ENCODE measurements at places on chromosomes 6 and 20.
A peak's percentile ranks its signal among the peaks of the same experiment; 100 is the strongest.

DNA sequence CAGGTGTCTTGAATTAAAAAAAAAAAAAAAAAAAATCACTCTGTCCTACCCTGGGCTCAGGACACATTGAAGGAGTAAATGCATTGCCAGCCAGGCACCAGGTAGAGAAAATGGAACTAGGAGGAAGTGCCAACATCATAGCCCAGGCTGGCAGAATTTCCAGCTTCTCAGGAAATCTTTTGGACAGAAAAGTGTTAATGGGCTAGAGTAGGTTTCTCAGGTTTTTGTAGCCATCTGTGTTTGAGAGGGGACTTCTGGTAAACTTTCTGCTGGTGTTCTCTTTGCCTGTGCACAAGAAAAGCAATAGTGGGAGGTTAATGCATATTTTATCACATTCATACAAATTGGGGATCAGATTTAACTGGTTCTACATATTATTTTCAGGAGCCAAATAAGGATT is 678.3 kb upstream of the NRSN1 start:
- DNase-seq = no peak

DNA sequence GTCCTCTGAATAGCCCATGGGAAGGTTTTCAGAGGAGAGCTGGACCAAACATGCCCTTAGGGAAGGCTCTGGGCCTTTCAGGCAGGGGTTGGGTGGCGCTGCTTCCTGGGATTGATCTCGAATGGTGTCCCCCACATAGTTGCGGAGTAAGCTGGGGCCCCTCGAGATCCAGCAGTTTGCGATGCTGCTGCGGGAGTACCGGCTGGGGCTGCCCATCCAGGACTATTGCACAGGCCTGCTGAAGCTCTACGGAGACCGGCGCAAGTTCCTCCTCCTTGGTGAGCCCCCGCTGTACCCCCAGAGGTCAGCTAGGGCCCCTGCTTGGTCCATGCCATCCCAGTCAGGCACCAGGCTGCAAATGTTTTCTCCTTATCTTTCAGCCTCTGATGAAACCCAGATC is 19.3 kb downstream of the CCM2L start:
- DNase-seq = no peak

GRCh38 chr6:57021086-57021720 is 25.3 kb upstream of the KIAA1586 start:
- DNase-seq = no peak

GRCh38 chr20:51398552-51398951 is 144.0 kb downstream of the NFATC2 start:
- no peak for DNase-seq

DNA sequence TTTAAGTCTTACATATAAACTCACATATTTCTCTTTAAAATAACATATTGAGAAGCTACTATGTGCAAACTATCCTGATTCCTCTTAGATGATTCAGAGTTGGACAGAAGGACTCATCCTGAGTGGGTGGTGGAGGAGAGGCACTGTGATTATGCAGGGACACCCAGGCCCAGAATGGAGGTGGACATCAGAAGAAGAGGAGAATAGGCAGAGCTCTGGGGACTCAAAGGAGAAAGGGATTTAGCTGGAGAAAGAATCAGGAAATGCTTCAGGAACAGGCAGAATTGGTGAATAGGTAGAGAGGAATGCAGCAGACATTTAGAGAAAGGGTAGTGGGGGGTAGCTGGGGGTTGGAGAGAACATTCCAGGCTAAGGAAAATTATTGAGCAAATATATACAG is 17.4 kb downstream of the RCAN2 start:
- no peak for DNase-seq

DNA sequence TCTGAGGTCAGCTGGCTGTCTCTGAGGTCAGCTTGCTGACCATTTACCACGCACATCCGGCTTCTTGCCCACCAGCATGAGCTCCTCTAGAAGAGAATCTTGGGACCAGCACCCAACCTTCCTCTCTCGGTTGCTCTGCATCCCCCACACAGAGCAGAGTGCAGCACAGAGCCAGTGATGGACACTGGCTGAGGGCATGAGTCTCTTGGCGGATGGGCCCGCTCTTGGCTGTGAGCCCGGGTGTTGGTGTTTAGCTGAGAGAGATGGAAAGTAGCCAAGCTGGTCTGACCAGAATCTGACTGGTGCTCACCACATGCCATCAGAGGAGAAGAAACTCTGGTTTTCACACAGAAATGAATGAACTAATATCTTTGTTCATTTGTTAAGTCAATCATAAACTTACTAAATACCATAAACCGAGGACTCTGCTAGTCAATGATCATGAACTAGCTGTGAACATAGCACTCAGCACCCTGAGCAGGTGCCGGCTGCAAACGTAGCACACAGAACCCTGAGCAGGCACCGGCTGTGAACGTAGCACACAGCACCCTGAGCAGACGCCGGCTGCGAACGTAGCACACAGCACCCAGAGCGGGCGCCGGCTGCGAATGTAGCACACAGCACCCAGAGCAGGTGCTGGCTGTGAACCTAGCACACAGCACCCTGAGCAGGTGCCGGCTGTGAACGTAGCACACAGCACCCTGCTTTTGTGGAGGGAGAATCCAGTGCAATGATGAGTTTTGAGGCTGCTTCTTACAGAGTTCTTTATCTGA is 10.4 kb upstream of the THBS2 start:
- DNase-seq = no peak

DNA sequence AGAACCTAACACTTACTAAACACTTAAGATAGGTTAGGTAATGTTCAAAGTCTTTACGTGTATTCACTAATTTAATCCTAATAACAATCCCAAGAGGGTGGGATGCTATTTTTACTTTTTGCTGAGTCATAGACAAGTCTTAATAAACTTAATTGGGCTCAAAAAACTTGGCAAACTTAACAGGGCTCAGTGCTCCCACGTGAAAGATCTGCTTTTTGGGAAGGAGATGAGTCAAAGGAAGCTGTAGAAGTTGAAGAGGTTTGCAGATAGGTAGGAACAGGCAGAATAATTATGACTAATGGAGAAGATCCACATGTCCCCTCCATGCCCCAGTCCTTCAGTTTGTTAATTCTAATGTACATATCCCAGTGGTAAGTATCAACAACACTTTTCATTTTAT is 44.5 kb upstream of the STMND1 start:
- no peak for DNase-seq

DNA sequence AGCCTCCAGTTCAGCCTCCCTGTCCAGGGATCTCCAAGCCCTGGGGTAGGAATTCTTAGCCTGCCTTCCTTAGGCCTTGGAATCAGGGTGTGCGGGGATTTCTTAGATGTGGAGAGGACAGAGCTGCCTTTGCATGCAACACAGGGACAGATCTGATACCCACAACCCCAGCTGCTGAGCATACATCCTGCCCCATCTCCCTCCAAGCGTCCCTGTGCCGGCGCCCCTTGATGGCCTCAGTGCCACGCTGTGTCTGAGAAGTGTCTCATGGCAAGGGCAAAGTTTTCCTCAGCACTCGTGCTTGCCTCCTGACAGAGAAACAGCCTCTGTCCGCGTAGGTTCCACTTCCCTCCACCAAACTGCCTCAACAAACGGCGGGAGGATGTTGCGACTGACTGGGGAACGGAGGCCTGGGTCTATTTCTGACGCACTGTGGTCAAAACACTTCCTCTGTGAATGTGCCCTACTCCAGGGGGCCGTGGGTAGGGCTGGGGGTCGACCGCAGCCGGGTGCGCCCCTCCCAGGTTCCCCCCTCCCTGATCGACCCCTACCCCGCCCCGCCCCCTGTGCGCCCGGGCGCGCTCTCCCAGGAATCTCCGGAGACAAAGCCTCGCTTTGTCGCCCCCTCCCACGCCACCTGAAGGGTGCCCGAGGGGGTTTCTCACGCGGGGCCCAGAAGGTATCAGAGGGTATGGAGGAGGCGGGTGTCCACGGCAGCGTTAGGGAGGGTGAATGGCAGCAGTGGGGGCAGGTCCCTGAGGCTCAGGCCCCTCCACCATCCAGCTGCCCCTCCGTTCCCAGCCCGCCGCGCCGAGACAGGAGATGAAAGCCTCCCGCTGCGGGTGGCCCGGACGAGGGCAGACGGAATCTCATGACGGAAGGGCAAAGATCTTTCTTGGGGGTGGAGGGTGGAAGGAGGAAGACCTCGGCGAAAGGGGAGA is 806 bp downstream of the MICAL1 start:
- peak; percentile 86 for DNase-seq

DNA sequence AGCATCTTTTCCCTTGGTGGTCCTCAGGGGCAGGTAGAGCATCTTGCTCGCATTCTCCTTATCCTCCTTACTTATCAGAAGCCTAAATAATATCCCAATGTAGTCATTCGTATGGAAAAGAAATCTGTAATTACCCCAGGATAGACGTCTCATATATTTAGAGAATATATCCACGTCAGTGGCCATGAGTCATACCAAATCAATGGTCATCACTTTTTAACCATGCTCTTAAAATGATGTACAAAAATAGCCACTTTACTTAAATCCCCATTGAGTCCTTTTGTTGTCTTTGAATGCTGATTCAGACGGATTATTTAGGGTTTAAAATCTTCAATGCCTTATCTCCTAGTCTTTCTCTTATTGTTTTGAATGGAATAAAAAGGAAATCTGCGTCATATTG is 231.7 kb upstream of the STXBP5 start:
- no peak for DNase-seq

GRCh38 chr20:46752728-46753127 is 43.3 kb downstream of the SLC2A10 start:
- DNase-seq = peak; percentile 7

GRCh38 chr6:111957623-111958315 is 84.5 kb upstream of the FYN start:
- DNase-seq = no peak

GRCh38 chr6:17415321-17415720 is 21.9 kb downstream of the CAP2 start:
- no peak for DNase-seq

DNA sequence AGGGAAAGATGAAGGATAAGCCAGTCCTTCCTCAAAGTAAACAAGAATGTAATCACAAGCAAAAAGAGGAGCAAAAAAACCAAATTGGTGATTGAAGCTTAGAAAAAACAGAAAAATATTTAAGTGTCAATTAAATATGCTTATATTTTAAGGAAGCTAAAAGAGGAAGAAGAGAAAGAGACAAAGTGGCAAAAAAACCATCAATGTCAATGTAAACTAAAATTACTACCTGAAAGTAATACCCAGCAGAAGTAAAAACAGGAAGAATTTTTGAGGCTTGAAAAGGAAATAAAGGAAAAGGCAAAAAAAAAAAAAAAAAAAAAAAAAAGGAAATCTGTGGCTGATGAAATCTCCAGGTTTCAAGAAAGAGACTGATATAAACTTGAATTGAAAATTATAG is 36.2 kb upstream of the OGFRL1 start:
- DNase-seq = no peak

- no peak for DNase-seq
These were observed 293.5 kb upstream of the MOCS1 start for GRCh38 chr6:40227735-40228134.

GRCh38 chr6:21180155-21180554 is 413.4 kb upstream of the SOX4 start:
- DNase-seq = no peak

- no peak for DNase-seq
These were observed 45.3 kb downstream of the RIPOR2 start for GRCh38 chr6:24890471-24890870.

DNA sequence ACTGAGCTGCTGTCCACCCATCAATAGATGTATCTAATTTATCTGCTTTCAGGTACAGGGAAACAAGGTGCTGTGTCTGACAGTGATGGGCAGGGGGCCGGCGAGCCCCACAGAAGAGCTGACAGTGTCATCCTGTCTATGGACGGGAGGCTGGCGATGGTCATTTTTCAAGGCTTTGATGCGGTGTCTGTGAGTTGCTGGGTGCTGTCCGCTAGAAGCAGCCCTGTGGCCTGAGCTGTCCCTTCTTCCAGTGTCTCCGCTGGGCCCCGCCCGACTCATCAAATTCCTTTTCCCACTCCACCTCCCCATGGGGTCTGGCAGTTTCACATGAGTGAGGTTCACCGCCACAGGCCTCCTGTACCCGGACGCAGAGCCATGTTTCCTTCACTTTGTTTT is 161.4 kb upstream of the PMEPA1 start:
- DNase-seq = no peak

GRCh38 chr20:22180244-22180643 is 404.1 kb downstream of the FOXA2 start:
- no peak for DNase-seq

GRCh38 chr6:17167327-17167979 is 65.6 kb downstream of the STMND1 start:
- DNase-seq = no peak

- DNase-seq = no peak
These were observed 57.9 kb downstream of the KCNB1 start for GRCh38 chr20:49424536-49424935.

DNA sequence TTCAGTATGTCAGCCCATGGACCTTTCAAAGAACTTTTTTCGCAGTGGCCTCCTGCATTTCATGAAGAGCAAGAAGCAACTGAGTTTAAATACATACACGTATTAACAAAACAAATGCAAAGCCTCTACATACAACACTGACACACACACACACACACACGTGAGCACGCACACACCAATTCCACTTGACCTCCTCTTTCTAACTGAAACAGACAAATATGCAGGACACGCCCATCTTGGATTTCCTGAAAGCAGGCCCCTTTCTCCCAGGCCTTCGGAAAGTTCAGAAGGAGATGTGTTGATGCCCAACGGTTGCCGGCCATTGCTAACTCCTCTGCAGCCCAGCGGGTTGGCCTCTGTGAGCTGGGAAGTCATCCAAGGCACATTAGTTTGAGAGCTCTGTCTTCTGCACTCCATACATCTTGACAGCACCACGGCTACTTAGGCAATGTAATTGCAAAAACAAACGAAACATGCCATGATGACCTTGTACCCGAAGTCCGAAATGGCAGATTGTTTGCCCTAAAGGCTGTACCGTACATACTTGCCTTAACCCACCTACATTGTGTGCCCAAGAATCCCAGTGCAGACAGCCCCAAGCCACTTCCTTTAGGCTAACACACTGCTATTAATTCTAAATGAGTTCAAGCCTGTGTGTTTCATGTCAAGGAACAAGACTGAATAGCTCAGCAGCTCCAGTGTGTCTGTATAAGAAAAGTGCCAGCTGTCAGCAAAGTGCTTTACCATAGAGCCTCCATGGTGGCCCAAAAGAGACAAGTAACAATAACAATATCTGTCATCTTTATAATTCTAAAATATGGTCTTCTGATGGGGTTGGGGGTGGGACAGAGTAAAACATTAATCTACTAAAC is 138.8 kb upstream of the RNF217 start:
- no peak for DNase-seq

GRCh38 chr6:16239798-16240123 is 1.4 kb downstream of the GMPR start:
- peak; percentile 43 for DNase-seq

- DNase-seq = no peak
These were observed 18.7 kb upstream of the PLCG1 start for GRCh38 chr20:41118632-41119031.

DNA sequence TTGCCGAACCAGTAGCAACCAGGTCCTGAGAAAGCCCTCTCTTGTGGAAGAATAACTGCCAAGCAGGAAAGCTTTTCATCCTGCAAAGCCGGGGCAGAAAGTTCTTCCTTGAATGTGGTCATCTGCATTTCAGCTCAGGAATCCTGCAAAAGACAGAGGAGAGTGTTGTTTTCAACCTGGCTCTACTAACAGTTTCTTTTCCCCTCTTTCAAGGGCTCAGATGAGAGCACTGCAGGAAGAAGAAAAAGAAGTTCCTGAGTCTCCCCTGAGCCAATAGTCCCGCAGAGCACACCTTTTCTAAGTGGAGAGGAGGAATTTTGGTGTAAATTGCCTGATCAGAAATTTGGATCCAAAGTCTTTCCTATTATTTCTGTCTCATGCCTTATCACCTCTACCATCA is 10.7 kb downstream of the HLA-DRB1 start:
- DNase-seq = no peak
